ENCODE measurements at places on chromosomes 1 and 21.

- no peak for DNase-seq
Measured at GRCh38 chr1:114167226-114167625, 13.6 kb upstream of the SYT6 start.

DNA sequence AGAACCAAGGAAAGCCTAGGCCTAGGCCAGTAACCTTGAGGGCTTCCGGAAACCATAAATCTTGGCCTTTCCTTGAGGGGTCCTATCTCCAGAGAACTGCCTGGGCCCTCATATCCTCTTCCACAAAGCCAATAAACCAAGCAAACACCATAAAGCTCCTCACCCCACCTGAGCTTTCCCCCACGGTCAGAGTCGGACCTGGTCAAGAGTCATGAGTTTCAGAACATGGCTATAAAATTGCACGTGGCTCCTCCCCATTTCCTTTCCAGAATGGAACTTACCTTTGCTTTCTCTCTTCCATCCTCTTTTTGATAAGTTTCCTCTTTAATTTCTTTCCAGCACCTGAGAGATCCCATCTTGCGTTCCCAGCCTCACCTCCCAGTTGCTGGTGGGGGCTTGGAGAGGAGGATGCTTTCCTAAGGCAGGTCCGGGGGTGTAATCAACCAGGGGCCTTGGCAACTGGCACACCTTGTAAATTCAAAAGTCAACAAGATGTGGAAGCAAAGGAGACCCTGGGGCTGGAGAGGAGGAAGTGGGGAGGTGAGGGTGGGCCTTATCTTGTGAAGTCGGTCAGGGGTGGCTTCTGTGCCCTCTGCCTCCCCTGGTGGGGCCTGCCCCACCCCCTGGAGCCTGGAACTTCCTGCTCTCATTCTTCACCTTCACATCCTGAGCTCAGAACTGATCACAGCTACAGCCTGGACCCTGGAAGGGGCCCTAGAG is 259.9 kb downstream of the FOXD2 start:
- DNase-seq = no peak

DNA sequence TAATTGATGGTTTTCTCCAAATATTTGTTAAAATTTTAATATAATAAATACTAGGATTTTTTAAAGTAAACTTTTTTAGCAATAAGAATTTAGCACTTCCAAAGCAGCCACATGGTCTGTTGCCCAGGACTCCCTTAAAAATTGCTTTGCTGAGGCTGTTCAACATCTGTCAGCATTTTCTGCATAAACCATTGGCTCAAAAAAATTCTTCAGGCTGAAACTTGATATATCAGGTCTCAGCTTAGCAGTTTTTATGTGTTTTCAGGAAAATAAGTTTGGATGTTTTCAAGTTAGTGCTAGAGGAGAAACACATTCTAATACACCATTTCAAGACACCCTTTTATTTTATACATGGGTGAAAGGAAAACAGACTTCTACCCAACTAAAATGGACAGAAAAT is 69.1 kb upstream of the C1orf105 start:
- no peak for DNase-seq

DNA sequence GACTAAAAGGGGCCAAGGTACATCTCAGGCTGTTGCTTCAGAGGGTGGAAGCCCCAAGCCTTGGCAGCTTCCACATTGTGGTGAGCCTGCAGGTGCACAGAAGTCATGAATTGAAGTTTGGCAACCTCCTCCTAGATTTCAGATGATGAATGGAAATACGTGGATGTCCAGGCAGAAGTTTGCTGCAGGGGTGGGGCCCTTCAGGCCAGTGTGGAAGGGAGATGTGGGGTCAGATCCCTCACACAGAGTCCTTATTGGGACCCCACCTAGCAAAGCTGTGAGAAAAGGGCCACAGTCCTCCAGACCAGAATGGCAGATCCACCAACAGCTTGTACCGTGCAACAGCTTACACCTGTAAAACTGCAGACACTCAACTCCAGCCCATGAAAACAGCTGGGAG is 67.4 kb upstream of the PTGS2 start:
- no peak for DNase-seq

GRCh38 chr1:201272799-201273198 is 10.5 kb upstream of the PKP1 start:
- no peak for DNase-seq

GRCh38 chr1:50977575-50978143 is 7.6 kb downstream of the CDKN2C start:
- DNase-seq = no peak

GRCh38 chr1:243394066-243394465 is 138.2 kb downstream of the SDCCAG8 start:
- DNase-seq = no peak

- no peak for DNase-seq
Measured at GRCh38 chr21:32279377-32279680, 480 bp upstream of the MIS18A start.

DNA sequence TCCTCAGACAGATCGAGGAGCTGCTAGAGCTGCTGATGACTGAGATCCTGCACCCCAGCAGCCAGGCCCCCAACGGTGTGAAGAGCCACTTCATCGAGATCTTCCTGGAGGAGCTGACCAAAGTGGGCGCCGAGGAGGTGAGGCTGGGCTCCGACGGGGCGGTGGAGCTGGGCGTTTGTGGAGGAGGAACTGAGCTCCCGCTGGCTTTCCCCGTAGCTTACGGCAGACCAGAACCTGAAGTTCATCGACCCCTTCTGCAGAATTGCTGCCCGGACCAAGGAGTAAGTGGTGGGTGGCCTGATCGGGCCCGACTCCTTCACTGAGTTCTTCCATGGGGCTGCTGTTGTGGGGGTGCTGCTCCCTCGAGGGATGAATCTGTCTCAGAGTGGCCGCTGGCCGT is 8.0 kb downstream of the RRP1 start:
- no peak for DNase-seq

- DNase-seq = no peak
Measured at GRCh38 chr1:155466996-155467395, 95.6 kb downstream of the ASH1L start.

- no peak for DNase-seq
Measured at GRCh38 chr1:208990456-208990855, 593.1 kb upstream of the CAMK1G start.

DNA sequence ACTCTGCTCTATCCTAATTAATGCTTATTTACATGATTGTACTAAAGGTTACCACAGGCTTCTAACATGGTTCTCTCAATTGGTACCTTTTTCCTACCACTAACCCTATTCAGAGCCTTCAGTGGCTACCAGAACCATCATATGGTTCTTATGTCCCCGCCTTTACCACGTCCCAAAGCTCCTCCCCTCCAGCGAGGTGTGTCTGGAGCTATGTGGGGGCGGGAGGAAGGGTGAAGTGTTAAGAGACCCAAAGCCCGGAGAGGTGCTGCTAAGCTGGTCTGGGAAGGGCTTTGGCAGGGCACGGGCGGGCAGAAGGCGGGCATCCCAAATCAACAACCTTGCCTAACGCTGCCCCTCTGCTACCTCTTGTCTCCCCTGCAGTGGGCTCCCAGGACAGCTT is 10.0 kb downstream of the SPATA46 start:
- DNase-seq = no peak

- DNase-seq = no peak
Measured at GRCh38 chr1:5904551-5904950, 87.7 kb downstream of the NPHP4 start.

DNA sequence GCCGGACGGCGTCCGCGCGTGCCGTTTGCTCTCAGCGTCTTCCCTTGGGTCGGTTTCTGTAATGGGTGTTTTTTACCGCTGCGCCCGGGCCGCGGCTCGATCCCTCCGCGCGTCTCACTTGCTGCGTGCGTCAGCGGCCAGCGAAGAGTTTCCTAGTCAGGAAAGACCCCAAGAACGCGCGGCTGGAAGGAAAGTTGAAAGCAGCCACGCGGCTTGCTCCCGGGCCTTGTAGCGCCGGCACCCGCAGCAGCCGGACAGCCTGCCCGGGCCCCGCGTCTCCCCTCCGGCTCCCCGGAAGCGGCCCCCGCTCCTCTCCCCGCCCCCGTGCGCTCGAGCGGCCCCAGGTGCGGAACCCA is 159.8 kb downstream of the RUNX1 start:
- no peak for DNase-seq

DNA sequence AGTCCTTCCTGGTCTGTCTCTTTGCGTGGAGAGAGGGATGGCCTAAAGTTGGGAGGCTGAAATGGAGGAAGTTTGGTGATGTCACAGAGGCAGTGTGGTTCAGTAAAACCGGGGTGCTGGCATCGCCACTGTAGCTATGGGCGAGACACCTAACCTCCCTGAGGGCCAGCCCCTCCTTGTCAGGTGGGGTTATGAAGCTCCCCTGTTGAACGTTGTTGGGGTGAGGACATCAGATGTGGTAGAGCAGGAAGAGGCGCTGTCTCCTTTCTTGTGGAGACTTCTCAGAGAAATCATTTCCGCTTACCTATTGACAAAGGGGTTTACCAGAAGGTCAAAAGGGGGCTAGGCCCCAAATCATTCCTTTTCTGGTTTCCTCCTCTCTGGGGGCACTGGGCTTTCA is 294.7 kb downstream of the SIPA1L2 start:
- DNase-seq = no peak

DNA sequence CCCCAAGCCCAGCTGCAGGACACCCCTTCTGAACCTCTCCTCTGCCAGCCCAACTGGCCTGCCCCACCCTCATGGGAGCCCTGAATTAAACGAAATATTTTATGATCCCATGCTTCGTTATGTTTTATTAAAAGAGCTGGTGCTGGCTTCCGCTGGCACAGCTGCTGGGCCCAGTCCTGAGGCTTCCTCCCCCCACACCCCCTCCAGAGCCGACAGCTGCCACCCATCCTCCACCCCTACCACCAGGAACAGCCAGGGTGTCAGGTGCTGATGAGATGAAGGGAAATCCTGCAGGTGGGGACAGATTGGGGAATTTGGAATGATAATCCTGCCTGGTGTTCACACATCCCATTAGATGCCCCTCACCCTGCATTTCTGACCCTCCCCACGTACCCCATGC is 19.0 kb downstream of the IGSF21 start:
- no peak for DNase-seq
